ENCODE measurements at places on chromosomes 13 and 19.
A peak's percentile ranks its signal among the peaks of the same experiment; 100 is the strongest.

DNA sequence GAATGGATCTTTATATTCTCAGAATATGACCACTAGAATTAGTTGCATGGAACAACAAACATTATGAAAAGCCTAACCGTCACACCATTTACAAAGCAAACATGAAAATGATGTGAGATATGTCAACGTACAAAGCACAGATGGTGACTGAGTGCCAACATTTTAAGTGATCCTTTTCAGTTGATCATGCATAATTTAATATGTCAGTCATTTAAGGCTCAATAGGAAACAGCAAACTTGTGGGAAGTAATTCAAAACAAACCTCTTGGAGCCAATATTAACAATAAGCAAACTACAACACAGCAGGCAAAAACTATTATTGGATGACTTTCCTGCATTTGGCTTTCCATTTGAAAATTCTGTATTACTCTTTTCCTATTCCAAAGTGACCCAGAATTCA, 277.6 kb downstream of the SLITRK6 start:
- DNase-seq, result no peak

DNA sequence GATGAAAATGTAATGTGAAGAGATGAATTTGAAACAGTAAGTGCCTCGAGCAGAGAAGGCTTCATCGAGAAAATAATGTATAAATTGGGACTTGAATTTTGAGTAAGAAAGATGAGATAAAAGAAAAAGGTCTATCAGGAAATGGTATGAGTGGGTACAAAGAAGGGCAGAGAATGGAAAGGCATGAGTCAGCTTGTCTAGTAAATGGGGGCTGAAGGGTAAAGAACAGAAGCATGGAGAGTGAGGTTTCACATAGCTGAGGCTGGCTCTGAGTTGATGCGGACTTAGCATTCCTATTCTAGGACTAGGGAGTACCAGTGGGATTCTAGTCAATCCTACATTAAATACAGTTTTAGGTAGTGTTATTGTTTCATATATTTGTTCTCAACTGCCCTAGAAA, 85.8 kb downstream of the ZC3H13 start:
- DNase-seq, result no peak

DNA sequence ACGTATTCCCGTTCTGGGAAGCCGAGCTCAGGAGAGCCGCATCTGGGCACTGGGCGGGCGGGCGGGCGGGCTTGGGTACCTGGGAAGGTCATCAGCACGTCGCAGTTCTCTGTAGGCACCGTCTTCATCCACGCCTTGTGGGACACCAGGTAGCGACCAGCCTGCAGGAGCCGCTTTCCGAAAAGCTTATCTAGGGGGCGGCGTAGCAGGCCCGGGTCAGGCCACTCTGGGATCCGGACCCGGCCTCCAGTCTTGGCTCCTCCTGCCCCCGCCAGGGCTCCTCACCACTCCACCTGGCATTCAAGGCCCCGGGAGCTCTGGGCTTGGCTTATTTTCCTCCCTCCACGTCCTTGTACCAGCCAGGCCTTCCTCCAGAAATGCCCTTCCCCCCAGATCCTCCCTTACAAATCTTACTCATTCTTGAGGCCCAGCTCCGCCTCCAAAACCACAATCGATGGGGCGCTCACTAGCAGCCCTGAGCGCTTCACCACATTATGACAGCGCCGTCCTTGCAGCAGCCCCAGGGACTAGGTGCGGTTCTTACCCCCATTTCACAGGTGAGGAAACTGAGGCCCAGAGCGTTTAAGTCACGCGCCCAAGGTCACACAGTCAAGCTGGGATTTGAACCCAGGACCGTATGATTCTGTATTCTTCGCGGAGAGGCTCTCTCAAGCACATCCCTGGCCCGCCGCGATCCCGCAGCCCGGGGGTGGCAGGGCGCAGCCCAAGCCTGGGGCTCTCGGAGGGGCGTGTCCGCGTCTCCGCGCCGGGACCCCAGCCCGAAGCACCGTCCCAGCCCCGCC, 843 bp downstream of the ANO8 start:
- DNase-seq, result no peak

GRCh38 chr13:60018536-60018935, 145.2 kb downstream of the DIAPH3 start:
- DNase-seq, result no peak

GRCh38 chr19:14472202-14472938, 2.8 kb downstream of the PTGER1 start:
- DNase-seq, result peak; percentile 93

- DNase-seq, result no peak
These were observed 45.8 kb downstream of the UFM1 start for GRCh38 chr13:38395497-38395788.
